H7 (cell line): ENCODE measurements at places on chromosomes 7 and 10.

- DNase-seq: no peak
Measured at GRCh38 chr10:71372882-71373495, 23.7 kb upstream of the CDH23 start.

DNA sequence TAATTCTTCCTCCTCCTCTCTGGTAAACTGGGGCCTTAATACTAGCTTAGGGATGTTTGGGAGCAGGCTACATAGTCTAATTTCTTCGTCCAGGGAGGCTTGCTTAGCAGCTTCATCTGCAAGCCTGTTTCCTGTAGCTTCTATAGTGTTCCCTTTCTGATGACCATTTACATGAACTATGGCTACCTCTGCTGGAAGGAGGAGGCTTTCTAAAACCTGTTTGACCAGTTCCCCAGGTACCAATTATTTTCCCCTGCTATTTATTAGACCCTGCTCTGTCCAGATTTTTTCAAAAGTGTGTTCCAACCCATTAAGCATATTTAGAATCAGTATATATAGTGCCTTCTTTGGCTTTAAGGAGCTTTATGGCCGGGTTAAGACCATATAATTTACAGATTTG, 38.8 kb upstream of the DNAH11 start:
- DNase-seq: no peak

DNA sequence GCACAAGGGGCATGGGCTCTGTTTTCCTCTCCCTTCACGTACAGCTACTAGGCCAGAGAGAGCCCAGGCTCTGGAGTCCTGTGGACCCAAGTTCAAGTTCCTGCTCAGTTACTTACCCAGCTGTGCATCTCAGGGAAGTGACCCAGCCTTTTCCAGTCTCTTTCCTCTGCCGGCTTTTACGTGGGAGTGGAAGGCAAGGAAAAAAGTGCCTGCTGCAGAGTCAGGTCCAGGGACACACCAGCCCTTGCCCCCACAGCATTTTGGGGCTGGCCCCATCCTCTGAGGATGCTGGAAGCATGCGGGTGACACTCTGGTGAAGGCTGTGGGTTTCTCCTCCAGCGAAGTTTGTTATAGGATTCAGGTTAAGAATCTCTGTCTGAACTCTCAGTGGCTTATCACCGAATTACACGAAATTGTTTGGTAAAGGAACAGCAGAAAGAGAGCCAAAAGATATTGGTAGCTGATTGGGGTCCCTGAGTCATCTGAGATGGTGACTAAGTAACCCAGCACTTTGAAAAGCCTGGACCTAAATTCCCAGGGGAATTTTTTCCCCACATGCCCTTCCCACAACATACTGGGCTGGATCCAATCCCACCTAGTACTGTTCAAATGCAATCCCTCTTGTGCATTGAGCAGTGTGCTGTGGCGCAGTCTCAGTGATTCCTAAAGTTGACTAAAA, 424.3 kb downstream of the RPS24 start:
- no peak for DNase-seq

- no peak for DNase-seq
Measured at GRCh38 chr10:32377458-32378259, 30.7 kb upstream of the EPC1 start.

- no peak for DNase-seq
Measured at GRCh38 chr7:102991077-102991539, 78.3 kb downstream of the LRRC17 start.

GRCh38 chr10:44627591-44628354, 242.9 kb upstream of the CXCL12 start:
- DNase-seq: no peak

DNA sequence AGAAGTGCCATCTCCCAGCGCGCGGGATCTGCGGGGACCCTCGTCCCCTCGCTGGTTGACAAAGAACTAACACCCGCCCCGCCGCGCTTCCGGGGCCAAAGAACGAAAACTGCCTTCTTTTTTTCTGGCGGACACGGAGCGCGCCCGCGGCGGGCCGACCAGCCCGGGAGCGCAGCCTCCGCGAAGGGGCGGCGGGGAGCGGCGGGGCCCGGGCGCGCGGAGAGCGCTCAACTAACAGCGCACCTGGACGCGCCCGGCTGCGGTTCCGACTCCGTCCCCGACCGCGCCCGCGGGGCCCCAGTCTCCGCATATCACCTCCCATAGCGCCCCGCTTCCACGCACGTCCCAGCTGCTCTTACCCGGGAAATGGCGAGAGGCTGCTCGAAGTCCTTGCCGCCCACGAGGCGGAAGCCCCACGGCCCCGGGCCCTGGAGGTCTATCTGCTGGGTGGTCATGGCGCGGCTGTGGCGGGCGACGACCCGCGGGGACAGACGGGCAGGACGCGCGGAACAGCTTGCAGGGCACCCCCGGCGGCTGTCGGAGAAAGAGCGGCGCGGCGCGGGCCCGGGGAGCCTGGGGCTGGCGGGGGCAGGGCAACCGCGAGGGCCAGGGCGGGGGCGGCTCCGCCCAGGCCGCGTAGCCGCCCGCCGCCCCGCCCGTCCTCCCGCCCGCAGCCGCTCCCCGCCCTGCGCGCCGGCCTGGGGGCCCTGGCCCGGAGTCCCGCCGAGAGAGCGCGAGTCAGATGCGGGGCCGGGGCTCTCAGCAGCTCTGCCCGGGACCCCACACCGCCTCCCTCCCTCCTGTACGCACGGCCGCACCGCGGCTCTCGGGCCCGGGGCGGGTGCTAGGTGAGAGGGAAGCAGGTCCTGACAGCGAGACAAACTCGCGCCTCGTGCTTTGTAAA, at the start of gene PDLIM1:
TSS of gene PDLIM1 (minus strand) at position 543 of the 904 bp plus-strand sequence. CDS start at position 455, 88 bp downstream.
- peak; percentile 95 for DNase-seq

DNA sequence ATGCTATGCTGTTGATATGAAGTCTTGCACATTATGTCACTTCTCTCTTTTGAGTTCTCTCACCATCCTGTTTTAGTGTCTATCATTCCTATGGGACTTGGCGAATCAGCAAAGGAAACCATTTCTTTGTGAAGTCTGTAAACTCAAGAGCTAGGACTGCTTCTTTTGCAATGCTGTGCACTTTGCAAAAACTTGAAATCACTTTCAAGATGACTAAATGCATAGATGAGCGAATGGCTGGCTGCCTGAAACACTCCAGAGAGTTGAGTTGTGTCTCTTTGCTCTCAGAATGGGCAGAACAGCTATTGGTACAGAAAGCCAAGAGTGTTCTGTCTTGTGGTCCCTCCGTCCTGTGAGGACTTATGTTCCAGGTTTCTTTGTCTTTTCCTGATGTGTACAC, 18.3 kb upstream of the ELMO1 start:
- no peak for DNase-seq

GRCh38 chr10:99711129-99711719, 20.7 kb downstream of the COX15 start:
- peak; percentile 32 for DNase-seq

DNA sequence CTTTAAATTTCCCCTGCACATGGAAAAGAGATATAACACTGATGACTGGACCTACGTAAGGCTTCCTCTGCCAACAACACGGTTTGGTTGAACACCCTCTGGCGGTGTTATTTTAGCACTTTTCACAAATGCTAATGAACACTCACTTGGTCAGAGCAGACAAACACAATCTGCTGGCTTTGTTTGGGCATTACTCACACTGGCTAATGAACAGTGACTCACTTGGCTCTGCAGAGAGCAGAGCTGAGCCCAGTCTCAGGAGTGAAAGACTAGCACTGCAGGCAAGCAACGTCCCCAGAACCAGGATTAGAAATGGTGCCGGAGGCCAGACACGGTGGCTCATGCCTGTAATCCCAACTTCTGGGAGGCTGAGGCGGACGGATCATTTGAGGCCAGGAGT, 430.8 kb downstream of the PLXNA4 start:
- DNase-seq: no peak

DNA sequence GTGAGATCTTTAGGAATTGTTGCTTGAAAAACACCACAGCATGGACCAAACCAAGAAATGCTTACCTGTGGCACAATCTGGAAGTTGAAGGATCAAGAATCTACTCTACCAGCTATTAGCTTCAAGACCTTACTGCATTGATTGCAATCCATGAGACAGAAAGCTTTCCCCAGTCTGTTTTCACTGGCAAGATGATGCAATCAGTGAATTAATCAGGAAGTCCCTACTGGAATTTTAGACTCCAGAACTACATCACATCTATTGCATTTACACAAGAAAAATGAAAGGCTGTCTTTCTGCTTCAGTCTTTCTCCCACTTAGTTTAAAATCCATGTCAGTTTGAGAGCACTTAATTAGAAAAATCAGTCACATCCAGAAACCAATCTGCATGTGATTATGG, 191.7 kb downstream of the TFEC start:
- DNase-seq: no peak

DNA sequence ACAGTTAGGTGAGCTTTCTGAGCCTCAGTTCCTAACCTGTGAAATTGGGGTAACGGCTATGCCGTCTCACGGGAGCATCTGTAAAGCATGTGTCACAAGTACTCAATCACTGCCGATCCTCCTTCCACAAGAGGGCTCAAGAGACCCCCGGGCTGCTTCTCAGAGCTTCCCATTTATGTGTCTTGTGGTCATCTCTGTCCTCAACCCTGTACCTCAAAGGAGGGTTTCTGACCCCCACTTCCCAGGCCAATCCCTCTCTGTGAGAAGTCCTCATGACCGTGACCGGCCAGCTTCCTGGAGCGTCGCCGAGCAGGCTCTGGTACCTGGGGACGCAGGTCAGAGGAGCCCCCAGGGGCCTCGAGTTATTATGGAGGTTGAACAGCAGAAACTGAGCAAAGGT, 510 bp upstream of the TRPV5 start:
- no peak for DNase-seq

DNA sequence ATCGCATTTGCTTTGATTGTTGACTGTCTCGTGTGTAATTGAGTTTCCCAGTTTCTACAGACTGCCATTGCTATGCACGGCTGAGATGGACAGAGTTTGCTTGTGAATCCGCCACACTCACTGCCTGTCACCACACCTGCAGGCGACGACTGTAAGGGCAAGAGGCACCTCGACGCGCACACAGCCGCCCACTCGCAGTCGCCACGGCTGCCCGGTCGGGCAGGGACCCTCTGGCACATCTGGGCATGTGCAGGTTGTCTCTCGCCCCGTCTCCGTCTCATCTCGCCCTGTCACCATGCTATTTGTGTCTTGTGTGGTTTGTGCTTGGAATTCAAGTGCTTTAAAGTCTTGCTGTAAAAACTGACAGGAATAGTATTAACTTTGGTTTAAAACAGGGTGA, 17.5 kb downstream of the SUN1 start:
- DNase-seq: no peak
